ENCODE measurements at places on chromosomes 11 and 22. TPM values are rescaled to one million over a fixed set of nuclear protein-coding genes. Genes with fewer than 3 reads are reported as not detected.

GRM5 gene
- total RNA-seq: 0.07 TPM

OR5A1 gene
- not detected for total RNA-seq

CREB3L1 gene
- total RNA-seq: 0.33 TPM

MUC15 gene
- total RNA-seq: not detected

MFRP gene
- 0.07 TPM for total RNA-seq

MTCH2 gene
- 94.7 TPM for total RNA-seq

KIF18A gene
- 11.8 TPM for total RNA-seq

MRGPRX4 gene
- not detected for total RNA-seq

SULT4A1 gene
- not detected for total RNA-seq

IL17REL gene
- total RNA-seq: under 0.01 TPM

C22orf42 gene
- total RNA-seq: not detected

ART5 gene
- not detected for total RNA-seq

TTC36 gene
- total RNA-seq: 0.39 TPM

TUBA8 gene
- 11.5 TPM for total RNA-seq

OR52N4 gene
- not detected for total RNA-seq

C1QTNF4 gene
- not detected for total RNA-seq

SEPTIN3 gene
- total RNA-seq: not detected

TMEM191B gene
- total RNA-seq: not detected

OR52E1 gene
- total RNA-seq: not detected

C11orf65 gene
- total RNA-seq: 0.67 TPM

TRIM5 gene
- total RNA-seq: 43.7 TPM

Measured in mammary microvascular endothelial cell (primary cell).